ENCODE measurements at places on chromosomes 2 and 18.

DNA sequence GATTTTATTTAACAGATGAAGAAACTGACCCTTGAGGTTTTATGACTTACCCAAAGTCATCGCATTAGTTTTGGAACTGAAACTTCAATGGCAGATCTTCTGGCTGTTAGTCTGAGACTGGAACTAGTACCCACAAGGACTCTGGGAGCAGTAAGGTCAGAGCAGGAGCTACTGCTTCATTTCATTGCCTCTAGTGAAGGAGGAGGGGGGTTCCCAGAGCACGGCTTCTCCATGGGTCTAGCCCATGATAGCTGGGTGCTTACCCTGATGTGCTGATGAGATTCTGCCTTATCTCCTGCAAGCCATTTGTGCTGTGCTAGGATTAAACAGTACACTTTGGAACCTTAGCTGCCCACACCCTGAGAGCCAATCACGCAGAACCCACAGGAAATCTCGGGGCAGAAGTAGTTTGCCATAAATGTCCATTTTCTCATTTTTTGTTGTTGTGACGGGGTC, 5.4 kb upstream of the RNASEH1 start:
- DNase-seq: peak; percentile 74

DNA sequence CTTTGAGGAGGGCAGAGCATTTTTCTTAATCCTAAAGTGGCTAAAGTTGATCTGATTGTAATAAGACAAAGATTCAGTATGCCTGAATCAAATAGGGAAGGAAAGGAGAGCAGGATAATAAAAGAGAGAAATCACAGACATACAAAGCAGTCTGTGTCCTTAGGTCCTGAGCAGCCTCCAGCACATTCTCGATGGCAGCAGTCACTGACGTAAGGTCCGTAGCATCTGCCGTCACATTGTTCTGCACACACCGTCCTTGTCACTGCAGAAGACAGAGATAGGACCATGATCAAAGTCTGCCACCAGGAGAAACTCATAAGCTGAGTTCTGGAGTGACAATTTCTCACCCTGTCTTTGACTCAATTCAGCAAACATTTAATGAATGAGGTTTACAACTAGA, 813.7 kb downstream of the ERBB4 start:
- no peak for DNase-seq

DNA sequence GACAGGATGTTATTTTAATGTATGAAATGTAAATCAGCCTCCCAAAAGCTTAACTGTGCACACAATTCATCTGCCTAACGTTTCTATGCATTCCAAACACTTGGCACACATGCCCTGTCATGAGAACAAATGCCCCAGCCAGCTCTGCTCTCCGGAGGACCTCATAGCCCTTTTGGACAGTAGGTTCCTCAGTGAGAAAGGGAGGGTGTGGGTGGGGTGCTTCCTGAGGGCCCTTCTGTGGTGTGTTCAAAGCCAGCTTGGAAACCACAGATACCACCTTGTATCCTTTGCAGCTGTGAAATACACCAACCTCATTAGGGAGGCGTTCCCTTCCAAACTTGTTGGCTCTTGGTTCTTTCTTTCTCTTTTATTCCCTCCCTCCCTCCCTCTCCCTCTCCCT, 102.2 kb upstream of the ASB18 start:
- DNase-seq: peak; percentile 29

- DNase-seq: peak; percentile 78
Observed at GRCh38 chr2:169452080-169452479, 27.2 kb upstream of the BBS5 start.

DNA sequence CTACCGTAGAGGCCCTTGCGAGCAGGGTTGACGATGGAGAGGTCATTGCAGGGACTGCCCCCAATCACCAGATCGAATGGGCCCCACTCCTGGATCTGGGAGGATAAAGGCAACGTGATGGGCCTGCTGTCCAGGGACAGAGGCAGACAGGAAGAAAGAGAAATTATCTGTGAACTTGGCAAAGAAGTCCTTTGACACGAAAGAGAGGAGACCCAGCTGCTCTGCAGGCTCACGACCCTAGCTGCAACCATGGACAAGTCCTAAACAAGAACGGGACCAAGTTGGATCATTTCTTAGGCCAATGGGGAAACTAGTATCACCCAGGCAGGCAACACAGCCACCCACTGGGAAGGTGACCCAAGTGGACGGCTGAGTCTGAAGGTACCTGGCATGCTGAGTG, 72.3 kb upstream of the POMC start:
- DNase-seq: no peak

GRCh38 chr18:44320619-44321460, 359.8 kb upstream of the SETBP1 start:
- DNase-seq: no peak

- DNase-seq: no peak
Observed at GRCh38 chr2:38215993-38216392, 140.0 kb upstream of the CYP1B1 start.

DNA sequence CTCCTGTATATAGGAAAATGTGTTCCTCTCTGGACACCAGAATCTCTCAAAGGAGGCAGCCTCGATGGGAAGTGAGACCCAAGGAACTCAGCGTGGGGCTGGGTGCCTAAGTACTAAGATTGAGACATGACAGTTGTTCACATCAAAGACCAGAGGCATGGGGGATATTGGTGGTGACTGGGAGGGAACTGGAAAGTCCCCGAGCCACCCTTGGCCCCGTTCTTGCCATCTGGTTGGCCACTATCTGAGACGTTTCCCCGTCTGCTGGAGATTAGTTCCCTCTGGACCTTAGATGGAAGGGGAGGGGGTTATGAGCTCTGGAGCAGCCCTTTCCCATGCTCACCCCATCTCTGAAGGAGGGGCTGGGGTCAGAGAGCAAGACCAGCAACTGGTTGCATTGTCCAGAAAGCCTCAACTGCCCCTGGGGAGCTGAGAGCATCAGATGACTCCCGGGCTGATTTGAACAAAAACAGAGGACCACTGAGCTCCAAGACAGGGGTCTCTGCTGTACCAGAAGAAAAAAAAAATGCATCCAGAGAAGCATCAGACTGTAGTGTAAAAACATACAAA, 11.8 kb downstream of the FBLN7 start:
- no peak for DNase-seq

- DNase-seq: no peak
Observed at GRCh38 chr2:98472961-98473746, 28.5 kb downstream of the INPP4A start.

GRCh38 chr2:15817748-15818147, 122.6 kb upstream of the MYCN start:
- DNase-seq: no peak

DNA sequence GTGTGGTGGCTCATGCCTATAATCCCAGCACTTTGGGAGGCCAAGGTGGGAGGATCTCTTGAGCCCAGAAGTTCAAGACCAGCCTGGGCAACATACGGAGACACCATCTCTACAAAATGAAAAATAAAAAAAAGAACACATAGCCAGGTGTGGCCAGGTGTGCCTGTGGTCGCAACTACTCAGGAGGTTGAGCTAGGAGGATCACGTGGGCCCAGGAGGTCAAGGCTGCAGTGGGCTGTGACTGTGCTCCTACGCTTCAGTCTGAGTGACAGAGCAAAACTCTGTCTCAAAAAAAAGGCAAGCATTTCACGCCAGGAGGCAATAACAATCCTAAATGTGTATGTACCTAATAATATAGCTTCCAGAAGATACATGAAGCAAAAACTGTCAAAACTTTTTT, 27.8 kb downstream of the USP40 start:
- no peak for DNase-seq

- DNase-seq: peak; percentile 96
Observed at GRCh38 chr2:233700028-233700635, 7.4 kb downstream of the UGT1A6 start.

DNA sequence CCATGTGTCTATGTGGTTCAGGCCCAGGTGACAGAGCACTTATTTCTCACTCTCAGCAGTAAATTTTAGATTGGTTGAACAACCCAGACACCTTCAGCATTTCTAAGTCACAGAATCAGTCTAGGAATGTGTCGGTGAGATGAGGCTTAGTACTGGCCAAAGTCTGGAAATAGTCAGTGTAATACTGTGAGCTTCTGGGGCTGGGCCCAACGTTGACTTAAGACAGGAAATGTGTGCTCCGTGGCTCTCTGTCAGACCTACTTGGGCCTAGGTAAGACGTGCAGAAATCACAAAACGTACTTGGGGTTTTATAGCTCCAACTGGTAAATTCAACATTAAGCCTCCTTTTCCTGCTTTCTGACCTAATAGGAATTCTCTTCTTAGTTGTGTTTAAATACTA, 160.3 kb upstream of the COL3A1 start:
- DNase-seq: no peak

DNA sequence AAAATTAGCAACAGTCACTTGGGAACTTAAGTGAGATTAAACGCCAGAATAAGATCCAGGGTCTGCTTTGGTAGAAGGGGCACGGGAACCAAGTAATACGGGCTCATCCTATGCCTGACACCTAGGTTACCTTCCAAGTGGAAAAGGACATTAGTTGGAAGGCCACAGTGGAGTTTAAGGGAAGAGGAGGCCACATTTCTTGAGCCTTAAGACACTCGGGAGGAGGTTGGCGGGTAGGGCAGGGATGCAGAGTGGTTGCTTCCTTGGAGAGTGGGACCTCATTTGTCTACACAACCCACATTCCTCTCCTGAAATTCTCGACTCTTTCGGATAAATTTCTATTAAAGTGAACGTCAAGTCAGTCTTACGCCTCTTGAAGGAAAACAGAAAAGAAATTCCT, 510 bp upstream of the DNAH6 start:
- no peak for DNase-seq

DNA sequence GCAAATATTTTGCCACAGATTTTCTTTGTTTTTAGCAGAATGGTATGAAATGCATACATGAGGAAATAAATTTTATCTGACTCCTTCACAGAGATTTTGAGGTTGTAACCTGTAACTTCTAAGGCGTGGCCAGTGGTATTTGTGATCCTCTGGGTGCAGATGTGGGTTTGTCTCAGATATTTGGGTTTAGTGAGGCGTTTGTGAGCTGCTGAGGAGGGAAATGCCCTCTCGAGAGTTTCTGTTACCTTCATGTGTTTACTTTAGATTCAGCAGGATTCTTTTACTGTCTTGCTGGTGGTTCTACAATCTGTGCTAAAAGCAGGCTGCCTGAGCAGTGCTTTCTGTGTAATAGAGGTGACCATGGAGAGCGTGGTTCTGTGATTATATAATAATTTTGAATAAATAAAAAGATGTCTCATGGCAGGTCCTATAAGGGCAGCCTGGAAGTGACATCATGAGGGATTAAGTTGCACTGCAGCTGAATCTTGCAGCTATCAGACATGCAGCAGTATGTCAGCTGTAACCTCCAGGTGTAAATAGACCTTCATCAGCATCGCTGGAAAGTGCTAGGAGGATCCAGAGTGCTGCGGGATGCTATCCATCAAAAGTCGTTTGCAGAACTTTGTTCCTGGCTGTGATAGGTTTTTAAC, 34.1 kb downstream of the TANC1 start:
- no peak for DNase-seq

- DNase-seq: no peak
Observed at GRCh38 chr18:45724601-45725000, 620 bp downstream of the SLC14A1 start.
